ENCODE measurements at places on chromosomes 5 and 9. TPM values are rescaled to one million over a fixed set of nuclear protein-coding genes. Genes with fewer than 3 reads are reported as not detected.

The IFNK gene
- total RNA-seq: not detected

The PTGES2 gene
- total RNA-seq: 74.4 TPM

The CHSY3 gene
- not detected for total RNA-seq

The CTXN3 gene
- total RNA-seq: not detected

The BAAT gene
- not detected for total RNA-seq

The HTR1A gene
- total RNA-seq: not detected

The LRRC19 gene
- total RNA-seq: not detected

The FOXE1 gene
- total RNA-seq: not detected

The NEURL1B gene
- total RNA-seq: 1.3 TPM

The CCDC171 gene
- total RNA-seq: 1.1 TPM

The CLIC3 gene
- total RNA-seq: 1.8 TPM

The TXNDC8 gene
- not detected for total RNA-seq

The HRH2 gene
- total RNA-seq: 39.8 TPM

The PCDHA1 gene
- total RNA-seq: not detected

The CA9 gene
- total RNA-seq: not detected

The SOX30 gene
- total RNA-seq: 0.12 TPM

The DMAC1 gene
- 44.9 TPM for total RNA-seq

The ARSB gene
- total RNA-seq: 12.5 TPM

The CER1 gene
- not detected for total RNA-seq

The TEX48 gene
- total RNA-seq: 1.1 TPM

The COL23A1 gene
- total RNA-seq: not detected

The PCDHGB7 gene
- 0.07 TPM for total RNA-seq

The MCC gene
- total RNA-seq: 3.5 TPM

The SYK gene
- 0.07 TPM for total RNA-seq

The GZMA gene
- total RNA-seq: 1,575 TPM

The KIF4B gene
- total RNA-seq: 0.07 TPM

The OR1B1 gene
- not detected for total RNA-seq

The CACNA1B gene
- total RNA-seq: 0.05 TPM

The BRD3 gene
- total RNA-seq: 24.2 TPM

The GRXCR2 gene
- total RNA-seq: not detected

The LHX2 gene
- total RNA-seq: not detected

The TBCA gene
- total RNA-seq: 151 TPM

The PNPLA7 gene
- 3.5 TPM for total RNA-seq

The OR1J2 gene
- total RNA-seq: not detected

The ADAMTS2 gene
- not detected for total RNA-seq

The BTNL8 gene
- not detected for total RNA-seq
